CD4-positive, CD25-positive, alpha-beta regulatory T cell (primary cell): ENCODE measurements at places on chromosomes 13 and 19. TPM values are rescaled to one million over a fixed set of nuclear protein-coding genes. Genes with fewer than 3 reads are reported as not detected.

- no peak for DNase-seq
Measured at GRCh38 chr13:84430015-84430414, 547.7 kb upstream of the SLITRK1 start.

GRCh38 chr13:40087091-40088002 lies 431.9 kb downstream of the COG6 start:
- DNase-seq: no peak

The NCR1 gene
- total RNA-seq: not detected

The ZNF525 gene
- 11.7 TPM for total RNA-seq

The RUBCNL gene
- total RNA-seq: not detected

The PCDH8 gene
- not detected for total RNA-seq

DNA sequence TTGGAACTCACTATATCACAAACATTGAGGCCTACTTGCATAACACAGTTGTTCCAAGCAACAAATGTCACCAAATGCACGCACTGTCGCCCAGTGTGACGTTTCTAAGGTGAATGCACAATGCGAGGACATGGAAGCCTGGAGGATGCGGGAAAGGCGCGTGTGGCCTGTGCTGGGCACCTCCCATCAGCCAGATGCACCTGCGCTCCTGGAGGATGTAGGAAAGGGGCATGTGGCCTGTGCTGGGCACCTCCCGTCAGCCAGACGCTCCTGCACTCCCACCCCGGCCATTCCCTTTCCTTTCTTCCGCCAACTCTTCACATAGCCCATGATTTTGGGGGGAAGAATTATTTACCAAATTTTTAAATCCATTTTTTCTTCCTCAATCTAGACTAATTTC lies 202.4 kb upstream of the SOX1 start:
- DNase-seq: no peak

GRCh38 chr19:55472463-55472862 lies 4.0 kb upstream of the ZNF628 start:
- DNase-seq: no peak

GRCh38 chr13:113579686-113580085 lies 4.9 kb upstream of the TFDP1 start:
- DNase-seq: no peak

The ZNF772 gene
- total RNA-seq: 0.74 TPM

GRCh38 chr13:73741111-73741510 lies 393.1 kb downstream of the KLF12 start:
- DNase-seq: no peak

DNA sequence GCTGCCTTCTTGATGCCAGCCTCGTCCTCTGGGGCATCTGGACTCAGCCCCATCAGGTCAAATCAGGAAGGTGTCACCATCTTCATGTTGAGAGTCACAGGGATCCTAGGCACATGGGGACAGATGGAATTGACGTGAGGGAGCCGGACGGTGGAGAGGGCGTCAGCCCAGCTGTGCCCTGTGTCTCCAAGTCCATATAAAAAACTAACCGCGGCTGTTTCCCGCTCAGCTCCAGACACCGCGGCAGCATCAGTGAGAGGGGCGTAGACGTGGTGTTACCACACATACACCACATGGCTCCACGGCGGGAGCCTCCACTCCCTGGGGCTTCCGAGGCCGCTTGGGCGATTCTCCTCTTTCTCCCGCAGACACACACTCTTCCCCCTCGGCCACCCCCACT lies 5.6 kb upstream of the PRR36 start:
- DNase-seq: no peak

GRCh38 chr13:76091076-76091475 lies 454.9 kb downstream of the LMO7 start:
- DNase-seq: no peak

The PIP5K1C gene
- 28.1 TPM for total RNA-seq

DNA sequence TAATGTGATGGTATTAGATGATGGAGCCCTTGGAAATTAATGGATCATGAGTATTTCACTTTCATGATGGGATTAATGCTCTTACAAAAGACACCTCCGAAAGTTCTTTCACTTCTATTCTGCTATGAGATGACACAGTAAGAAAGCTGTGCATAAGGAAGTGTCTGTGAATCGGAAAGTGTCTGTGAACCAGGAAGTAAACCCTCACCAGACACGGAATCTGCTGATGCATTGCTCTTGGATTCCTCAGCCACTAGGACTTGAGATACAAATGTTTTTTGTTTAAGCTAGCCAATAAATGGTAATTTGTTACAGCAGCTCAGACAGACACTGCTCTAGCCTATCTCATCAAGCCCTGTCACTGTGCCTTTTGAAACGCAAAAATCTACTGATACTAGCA lies 440.4 kb upstream of the PRR20A start:
- no peak for DNase-seq

The OR4F17 gene
- total RNA-seq: not detected

GRCh38 chr13:23321535-23322241 lies 111.8 kb downstream of the SACS start:
- DNase-seq: peak; percentile 48

The FAM216B gene
- total RNA-seq: not detected

DNA sequence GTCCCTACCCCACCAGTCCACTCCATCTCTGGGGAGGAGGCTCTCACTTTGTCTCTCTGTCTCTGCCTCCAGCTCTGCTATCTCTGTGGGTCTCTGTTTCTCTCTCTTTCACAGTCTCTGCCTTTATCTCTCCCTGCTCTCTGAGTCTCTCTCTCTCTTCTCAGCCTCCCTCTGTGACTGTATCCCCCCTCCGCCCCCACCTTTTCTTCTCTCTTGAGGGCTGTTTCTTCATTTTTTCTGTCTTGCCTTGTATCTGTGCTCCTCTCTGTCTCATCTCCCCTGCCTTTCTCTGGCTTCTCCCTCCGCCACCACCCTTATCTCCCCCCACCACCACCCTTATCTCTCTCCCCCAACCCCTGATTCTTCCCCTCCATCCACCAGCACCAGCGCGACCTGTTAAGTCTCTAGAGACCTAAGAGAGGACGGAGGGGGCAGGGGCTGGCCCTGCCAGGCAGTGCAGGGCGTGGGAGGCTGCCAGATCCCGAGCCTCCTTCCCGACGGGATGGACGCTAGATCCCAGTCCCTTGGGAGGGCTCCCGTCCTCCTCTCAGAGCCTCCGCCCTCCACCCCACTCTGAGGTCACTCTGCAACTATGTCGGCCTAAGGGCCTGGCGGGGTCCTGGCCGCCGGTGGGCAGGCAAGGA lies 1.0 kb downstream of the AXL start:
- DNase-seq: no peak

The LILRB4 gene
- total RNA-seq: not detected

The NRTN gene
- not detected for total RNA-seq

DNA sequence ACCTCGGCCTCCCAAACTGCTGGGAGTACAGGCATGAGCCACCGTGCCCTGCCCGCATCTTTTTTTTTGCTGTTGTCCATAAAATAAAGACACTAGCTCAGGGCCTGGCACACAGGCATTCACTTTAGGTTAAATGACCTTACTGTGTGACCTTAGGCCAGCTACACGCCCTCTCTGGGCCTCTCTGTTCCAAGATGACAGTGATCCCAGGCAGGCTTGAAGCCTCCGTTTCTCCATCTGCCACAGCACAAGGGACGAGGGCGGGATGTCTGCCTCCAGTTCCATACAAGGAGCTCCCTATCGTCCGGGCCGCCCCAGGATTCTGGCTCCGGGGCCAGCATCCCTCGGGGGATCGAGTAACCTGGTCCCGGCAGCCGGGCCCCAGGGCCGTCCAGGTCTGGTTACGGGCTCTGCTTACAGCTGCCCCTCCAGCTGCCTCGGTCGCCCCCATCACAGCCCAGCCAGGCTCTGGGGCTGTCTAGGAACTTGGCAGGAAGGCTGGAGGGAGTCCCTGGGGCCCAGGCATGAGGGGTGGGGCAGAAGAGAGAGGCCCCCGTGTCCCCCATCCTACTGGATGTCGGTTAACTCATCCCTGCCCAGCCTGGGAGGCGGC lies 11.9 kb upstream of the SEMA6B start:
- DNase-seq: no peak

- DNase-seq: no peak
Measured at GRCh38 chr19:3570606-3571011, 2.1 kb upstream of the HMG20B start.

- DNase-seq: peak; percentile 71
Measured at GRCh38 chr13:99265821-99266426, 7.7 kb upstream of the GPR18 start.
